ENCODE measurements at places on chromosomes 11 and 22.

- DNase-seq, result no peak
These were observed 10.4 kb downstream of the OR51B4 start for GRCh38 chr11:5291207-5291838.

- no peak for DNase-seq
These were observed 23.1 kb upstream of the MICAL2 start for GRCh38 chr11:12087075-12088004.

DNA sequence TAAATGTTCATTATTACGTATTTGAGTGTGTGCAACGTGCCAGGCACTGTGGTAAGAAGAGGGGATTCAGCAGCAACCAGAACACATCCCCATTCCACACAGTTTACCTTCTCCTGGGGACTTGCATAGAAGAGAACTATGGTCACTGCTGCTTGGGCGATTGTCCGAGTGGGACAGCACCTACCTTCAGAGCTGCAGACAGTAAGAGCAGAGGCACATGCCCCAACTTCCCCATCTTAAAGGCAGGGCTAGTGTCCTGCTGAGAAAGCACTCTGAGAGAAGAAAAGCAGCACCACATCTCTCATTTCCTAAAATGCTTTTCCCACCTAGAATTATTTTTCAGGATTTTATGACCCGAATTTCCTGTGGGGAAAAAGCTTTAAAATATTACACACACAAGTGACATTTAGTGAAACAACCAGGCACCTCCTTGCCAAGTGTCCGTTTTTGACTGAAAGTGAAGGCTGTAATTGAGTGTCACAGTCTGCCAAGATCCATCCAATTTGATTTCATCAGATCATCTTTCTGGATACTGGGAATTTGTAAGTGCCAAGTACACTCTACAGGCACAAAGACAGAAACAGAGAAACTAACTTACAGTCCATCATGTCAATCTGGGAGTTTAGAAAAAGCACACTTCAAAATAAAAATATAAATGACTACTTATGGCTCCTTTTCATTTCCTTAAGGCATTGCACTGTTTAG lies 24.6 kb downstream of the TRAF6 start:
- DNase-seq, result no peak

- DNase-seq, result no peak
These were observed 317.2 kb downstream of the SHANK2 start for GRCh38 chr11:70935006-70935768.

- DNase-seq, result no peak
These were observed 7.1 kb upstream of the ATG16L2 start for GRCh38 chr11:72807021-72807693.

DNA sequence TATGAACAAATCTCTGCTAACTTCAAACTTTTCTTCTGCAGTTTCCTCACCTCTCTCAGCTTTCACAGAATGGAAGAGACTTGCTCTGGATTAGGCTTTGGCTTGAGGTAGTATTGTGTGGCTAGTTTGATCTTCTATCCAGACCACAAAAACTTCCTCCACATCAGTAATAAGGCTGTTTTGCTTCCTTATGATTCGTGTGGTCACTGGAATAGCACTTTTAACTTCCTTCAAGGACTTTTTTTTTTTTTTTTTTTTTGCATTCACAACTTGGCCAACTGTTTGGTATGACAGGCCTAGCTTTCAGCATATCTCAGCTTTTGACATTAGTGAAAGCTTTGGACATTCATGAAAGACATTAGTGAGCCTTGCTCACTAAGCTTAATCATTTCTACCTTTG lies 47.5 kb upstream of the LRRC55 start:
- DNase-seq, result no peak

DNA sequence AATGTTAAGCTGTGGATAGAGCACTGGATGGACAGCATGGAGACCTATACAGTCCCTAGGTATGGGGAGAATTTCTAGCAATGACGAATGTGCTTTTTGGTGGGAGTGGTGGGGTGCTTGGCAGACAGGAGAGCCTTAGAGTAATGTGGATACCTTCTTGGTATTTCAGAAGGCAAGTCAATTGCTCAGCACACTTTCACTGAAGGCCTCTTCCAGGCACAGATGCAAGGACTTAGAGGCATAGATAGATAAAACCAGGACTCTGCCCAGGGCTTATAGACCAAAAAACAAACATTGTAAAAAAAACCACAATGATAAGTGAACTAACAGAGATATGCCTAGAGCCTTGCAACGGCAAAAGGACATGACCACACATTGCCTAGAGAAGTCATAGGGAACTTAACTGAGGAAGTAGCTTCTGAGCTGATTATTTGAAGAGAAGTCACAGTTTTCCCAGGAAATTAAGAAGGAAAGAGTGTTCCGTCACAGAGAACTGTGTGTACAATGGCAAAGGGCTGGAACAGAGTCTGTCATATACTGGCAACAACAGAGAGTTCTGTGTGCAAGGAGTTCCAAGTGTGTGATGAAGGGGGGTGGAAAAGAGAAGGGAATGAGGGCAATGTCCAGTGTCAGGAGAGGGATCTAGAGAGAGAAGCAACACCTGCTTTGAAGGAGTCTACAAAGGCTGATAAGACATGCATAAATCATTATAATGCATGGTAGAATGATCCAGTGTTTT lies 65.9 kb upstream of the PICALM start:
- DNase-seq, result no peak

DNA sequence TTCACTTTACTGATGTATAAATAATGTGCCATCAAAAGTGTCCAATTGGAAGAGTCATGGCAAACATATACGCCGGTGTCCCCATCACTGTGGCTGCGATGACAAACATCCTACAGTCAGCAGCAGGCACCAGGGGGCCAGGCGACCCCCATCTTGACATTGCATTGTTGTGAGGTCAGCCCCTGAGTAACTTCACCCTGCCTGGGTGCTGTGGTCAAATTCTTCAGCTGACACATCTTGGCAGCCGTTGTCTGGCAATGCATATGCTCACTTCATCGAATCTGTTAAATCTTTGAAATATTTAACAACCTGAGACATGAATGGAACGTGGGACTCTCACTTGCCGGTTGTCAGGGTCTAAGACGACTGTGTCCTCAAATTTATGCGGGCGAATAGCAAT lies 430.9 kb downstream of the BRD1 start:
- no peak for DNase-seq

GRCh38 chr11:23555085-23555484 lies 694.8 kb upstream of the CCDC179 start:
- no peak for DNase-seq

GRCh38 chr11:78653294-78653909 lies 78.7 kb upstream of the NARS2 start:
- DNase-seq, result no peak

- DNase-seq, result no peak
These were observed 337.2 kb upstream of the DDI1 start for GRCh38 chr11:103699216-103699615.

DNA sequence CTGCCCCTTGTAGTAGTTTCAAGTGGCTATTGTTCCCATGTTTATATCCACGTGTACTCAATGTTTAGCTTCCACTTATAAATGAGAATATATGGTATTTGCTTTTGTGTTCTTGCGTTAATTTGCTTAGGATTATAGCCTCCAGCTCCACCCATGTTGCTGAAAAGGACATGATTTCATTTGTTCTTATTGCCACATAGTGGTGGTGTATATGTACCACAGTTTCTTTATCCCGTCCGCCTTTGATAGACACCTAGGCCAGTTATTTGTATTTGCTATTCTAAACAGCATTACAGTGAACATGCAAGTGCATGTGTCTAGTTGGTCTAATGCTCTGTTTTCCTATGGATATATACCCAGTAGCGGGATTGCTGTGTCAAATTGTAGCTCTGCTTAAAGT lies 6.8 kb downstream of the OR51B2 start:
- DNase-seq, result no peak

DNA sequence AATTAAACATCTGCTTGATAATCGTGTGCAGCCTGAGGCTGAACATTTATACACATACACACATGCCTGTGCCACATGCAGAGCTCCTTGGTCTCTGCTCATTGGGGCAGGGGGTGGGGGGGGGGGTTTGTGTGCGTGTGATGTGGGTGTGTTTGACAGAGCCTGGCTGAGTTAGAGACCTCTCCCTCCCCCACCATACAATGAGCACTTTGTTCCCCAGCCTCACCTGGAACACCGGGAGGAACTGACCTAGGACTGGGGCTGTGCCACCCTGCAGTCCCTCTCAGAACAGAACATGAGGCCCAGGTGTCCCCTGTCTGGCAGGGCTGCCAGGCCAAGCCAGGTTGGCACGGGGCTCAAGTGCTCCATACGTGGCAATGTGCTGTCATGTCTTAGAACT lies 96.6 kb downstream of the TP53I11 start:
- DNase-seq, result no peak

DNA sequence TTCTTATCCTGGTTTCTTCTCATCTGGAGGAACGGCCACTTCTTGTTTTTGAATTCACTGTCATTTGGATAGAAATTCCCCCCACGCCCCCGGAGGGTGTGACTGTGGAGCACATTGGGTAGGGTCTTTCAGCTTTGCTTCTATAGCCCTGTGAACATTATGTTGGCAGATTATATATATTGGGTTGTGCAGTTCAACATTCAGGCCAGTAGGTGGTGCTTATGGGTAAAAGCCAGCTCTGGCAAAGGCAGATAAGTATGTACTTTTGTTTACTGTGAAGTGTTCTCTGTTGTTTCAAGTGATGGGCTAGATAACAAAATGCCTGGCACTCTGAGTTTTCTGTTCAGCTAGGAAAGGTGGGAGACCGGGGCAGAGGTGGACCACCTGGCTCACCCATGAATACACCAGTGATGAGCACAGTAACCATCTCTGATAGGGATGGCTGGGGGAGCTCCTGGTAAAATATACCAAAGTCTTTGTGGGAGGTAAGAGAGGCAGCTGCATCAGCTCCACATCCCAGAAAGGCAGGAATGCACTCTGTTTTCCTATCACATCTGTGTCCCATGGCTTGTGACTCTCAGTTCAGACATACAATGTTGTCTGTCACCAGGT lies 1348.2 kb upstream of the RAG2 start:
- peak; percentile 14 for DNase-seq

DNA sequence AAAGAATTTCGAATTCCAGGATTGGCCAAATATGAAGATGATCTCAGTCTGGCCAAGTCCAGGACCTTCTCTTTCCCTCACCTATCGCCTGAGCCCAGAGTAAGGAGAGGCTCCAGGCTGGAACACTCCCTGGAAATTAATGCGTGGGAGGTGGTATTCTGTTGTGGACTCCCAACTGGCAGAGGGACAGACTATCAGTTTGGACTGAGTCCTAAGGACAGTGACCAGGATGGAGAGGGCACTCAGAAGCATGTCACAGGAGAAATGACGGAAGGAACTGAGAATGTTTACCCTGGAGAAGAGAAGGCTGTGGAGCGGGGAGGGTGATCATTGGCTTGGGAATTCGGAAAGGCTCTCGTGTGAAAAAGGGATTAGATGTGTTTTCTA lies 84.4 kb downstream of the RPL27A start:
- no peak for DNase-seq

DNA sequence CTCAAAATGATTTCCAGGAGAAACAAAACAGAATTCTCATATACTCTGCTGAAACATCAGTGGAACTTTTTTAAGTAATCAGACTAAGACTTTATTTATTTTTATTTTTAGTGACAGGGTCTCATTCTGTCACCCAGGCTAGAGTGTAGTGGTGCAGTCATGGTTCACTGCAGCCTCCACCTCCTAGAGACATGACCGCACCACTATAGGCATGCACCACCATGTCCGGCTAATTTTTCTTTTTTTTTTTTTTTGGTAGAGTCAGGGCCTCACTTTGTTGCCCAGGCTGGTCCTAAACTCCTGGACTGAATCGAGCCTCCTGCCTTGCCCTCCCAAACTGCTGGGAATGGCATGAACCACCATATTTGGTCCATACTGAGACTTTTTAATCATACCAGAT lies 42.9 kb downstream of the PRDM10 start:
- DNase-seq, result no peak

DNA sequence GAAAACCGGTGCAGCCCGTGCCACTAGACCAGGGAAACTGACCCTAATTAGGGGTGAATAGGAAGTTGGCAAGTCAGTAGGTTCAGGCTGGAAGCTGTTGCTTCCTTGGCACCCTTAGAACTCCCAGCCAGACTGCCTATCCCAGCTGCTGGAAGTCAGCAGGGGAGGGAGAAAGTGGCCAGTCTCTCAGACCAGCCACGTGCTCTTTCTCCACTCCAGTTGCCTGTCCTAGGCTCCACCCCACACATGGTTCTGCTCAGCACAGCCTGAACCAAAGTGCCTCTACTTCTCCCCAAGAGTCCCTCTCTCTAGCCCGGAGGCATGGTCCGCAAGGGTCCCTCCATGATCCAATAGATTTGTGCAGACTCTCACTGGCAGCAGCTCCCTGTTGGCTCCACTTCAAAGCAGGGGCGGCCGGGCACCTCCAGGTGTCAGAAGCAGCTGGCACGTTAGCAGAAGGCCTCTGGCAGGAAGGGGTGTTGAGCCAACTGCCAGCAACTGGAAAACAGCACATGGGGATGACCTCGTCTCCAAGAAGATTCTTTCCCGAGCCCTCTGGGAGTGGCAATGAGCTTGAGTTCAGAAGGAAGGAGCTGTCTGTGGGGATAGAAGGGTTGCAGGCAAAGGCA lies 27.7 kb downstream of the ARFGAP2 start:
- DNase-seq, result no peak

DNA sequence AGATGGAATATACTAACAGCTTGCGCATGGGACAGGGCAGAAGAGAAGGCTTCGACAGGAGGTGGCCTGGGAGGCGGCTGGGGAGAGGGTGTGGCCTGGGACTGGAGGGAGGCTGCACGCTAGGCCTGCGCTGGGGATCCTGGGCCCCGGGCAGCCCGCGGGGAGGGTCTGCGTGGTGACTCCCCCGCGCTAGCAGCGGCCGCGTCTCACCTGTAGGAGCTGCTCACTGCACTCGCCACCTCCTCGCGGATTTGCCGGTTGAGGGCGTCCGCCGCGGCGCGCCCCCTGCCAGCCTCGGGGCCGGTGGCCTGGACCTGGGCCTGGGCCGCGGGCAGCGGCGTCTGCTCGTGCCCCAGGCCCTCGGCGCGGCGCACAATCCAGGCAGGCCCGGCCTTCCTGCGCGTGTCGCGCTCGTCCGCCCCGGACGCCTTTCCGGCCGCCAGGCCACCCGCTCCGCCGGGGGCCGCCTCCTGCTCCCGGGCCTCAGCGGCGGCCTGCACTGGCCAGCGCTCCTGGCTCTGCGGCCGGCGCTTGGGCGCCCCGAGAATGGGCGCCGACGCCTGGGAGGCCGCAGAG lies 1.5 kb downstream of the MAP6 start:
- DNase-seq, result no peak

Measured in renal pelvis (tissue), 12 donors.